ENCODE measurements at places on chromosomes 1 and 21.

GRCh38 chr1:65469889-65470340 lies 49.4 kb downstream of the LEPR start:
- no peak for DNase-seq

GRCh38 chr1:56953386-56953785 lies 12.4 kb downstream of the C8B start:
- no peak for DNase-seq

GRCh38 chr1:46675549-46676314 lies 4.1 kb downstream of the TEX38 start:
- no peak for DNase-seq

- no peak for DNase-seq
Observed at GRCh38 chr1:55870106-55870505, 654.9 kb upstream of the USP24 start.

Data from activated CD4-positive, CD25-positive, alpha-beta regulatory T cell (primary cell).